ENCODE measurements at places on chromosomes 4 and X.

DNA sequence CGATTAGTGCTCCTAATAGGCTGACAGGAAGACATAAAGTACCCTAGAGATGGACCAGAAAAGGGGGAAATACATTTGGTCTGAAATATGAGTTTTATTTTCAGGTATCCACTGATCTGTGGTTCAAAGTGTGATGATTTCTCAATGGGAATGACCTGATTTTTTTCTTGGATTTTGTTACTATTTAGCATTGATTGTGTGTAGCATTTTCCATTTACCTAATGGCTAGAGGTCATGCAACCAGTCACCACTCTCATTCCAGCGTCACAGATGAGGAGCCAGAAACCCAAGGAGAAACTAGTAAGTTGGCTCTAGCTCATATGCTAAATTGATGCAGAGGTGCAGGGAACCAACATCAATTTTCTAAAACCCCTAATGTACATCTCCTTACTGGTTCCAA lies 118.1 kb downstream of the IL1RAPL2 start:
- no peaks in the 10 kb centered on the region for H3K36me3 ChIP-seq
- no peak overlapping the region for H3K27ac ChIP-seq
- no peak overlapping the region for H3K4me3 ChIP-seq
- H3K27me3 ChIP-seq, result no peaks in the 10 kb centered on the region

- DNase-seq, result no peak
- no peak overlapping the region for H3K4me3 ChIP-seq
- no peaks in the 10 kb centered on the region for H3K4me1 ChIP-seq
These were observed 101.5 kb downstream of the MXRA5 start for GRCh38 chrX:3244955-3245354.

- H3K36me3 ChIP-seq, result no peaks in the 10 kb centered on the region
- DNase-seq, result no peak
- H3K27me3 ChIP-seq, result no peaks in the 10 kb centered on the region
- no peak overlapping the region for H3K4me3 ChIP-seq
- H3K4me1 ChIP-seq, result peaks cover 3% of the 10 kb centered on the region
- H3K27ac ChIP-seq, result no peak overlapping the region
These were observed 32.5 kb downstream of the SORBS2 start for GRCh38 chr4:185779517-185779916.

DNA sequence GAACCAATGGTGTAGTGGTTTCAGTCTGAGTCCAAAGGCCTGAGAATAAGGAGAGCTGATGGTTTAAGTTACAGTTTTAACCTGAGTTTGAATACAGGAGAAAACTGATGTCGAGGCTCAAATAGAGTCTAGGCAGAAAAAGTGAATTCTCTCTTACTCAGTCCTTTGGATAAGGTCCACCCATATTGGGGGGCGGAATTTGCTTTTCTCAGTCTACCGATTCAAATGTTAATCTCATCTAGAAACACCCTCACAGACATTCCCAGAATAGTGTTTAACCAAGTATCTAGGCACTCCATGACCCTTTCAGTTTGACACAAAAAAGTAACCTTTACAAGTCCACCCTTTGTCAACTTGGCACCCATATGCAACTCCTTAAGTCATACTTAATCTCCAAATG lies 216.0 kb downstream of the GRID2 start:
- H3K27ac ChIP-seq, result no peak overlapping the region
- no peak for DNase-seq
- H3K4me1 ChIP-seq, result no peaks in the 10 kb centered on the region
- H3K36me3 ChIP-seq, result no peaks in the 10 kb centered on the region

DNA sequence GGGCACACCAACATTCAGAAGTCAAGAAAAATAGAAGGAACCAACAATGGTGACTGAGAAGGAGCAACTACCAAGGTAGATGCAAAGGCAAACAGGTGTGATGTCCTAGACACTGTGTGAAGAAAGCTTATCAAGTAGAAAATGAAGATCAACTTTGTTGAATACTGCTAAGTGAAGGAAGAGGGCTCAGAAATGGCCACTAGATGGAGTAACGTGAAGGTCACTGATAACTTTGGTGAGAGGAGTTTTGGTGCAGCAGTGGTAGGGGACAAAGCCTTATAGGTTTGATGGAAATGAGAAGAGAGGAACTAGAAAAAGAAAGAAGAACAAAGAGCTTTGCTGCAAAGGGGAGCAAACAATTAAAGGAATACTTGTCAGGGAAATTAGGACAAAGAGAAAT lies 23.5 kb downstream of the OTC start:
- H3K4me1 ChIP-seq, result no peaks in the 10 kb centered on the region
- H3K36me3 ChIP-seq, result no peaks in the 10 kb centered on the region
- H3K4me3 ChIP-seq, result no peak overlapping the region
- no peaks in the 10 kb centered on the region for H3K27me3 ChIP-seq
- no peak for DNase-seq
- H3K27ac ChIP-seq, result no peak overlapping the region

DNA sequence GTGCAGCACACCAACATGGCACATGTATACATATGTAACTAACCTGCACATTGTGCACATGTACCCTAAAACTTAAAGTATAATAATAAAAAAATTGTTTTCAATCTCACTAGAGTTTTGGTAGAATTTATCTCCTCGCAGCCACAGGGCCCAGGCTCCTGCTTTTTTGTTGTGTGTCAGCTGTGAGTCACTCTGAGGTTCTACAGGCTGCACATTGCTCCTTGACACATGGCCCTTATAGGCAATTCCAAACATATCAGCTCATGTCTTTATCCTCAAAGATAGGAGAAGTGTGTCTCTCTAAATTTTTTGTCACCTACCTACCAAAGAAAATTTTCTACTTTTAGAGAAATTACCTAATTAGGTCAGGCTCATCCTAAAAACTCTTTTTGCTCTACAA lies 252.1 kb upstream of the ADGRL3 start:
- no peaks in the 10 kb centered on the region for H3K36me3 ChIP-seq
- H3K27me3 ChIP-seq, result no peaks in the 10 kb centered on the region
- DNase-seq, result no peak
- H3K4me3 ChIP-seq, result no peak overlapping the region

DNA sequence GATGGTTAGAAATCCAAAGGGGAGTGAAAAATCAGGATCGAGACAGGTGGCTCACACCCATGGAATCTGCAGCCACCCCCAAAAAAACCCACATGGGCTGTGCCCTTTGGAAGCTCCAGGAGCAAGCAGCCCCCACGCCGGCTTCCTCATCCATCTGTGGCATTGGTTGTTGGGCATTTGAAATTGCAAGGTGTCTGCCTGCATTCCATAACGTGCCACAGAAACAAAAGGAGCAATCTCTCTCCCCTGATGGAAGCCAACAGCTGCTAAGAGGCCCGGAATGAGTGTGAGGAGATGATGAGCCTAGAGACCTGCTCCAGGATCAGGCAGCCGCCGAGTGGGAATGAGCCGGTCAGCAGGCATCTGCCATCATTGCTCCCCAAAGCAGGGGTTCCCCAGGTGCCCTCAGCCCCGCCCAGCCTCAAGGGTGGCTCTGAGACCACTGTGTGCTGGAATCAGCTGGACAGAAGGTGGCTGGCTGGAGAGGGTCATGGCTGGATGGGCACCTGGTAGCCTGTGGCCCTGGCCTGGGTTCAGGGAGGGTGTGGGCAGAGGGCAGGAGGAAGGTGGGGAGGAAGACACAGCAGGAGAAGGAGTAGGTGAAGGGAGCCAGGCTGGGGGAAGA lies 113.2 kb downstream of the CRLF2 start:
- no peaks in the 10 kb centered on the region for H3K4me1 ChIP-seq
- H3K36me3 ChIP-seq, result no peaks in the 10 kb centered on the region
- H3K4me3 ChIP-seq, result no peak overlapping the region
- no peak overlapping the region for H3K27ac ChIP-seq
- DNase-seq, result no peak
- no peaks in the 10 kb centered on the region for H3K27me3 ChIP-seq

DNA sequence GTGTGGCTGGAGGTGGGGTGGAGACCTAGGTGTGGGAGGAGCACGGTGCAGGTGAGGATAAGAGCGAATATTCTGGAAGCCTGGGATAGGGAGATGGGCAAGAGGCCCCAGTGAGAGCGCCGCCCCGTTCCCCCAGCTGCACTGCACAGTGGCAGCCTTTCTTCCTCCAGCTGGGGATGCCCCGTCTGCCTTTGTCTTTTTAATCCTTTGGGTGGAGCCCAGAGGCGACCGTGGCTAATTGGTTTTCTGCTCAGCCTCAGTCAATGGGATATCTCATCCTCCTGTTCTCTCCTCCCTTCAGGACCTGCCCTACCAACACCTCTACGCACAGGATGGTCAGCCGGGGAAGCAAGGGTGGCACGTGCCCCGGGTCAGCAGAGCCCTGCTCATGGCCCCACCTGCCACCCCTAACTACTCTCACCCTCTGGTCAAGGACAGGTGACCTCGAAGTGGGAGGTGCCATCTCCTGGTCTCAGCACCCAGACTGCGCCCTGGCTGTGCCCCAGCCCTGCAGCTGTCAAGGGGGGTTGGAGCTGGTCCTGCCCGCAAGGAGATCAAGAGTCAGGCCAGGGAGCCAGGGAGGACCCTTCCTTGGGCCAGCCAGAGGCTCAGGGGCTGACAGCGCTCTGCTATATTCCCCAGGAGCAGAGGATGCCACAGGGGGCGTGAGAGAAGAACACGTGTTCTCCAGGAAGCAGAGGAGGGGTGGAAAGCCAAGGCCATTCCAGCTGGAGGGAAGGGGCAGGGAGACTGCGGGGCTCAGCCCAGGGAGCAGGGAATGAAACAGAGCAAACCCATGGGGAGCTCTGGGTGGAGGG lies 64.0 kb downstream of the ADRA2C start:
- no peak for DNase-seq
- H3K27ac ChIP-seq, result no peak overlapping the region
- no peak overlapping the region for H3K4me3 ChIP-seq
- H3K27me3 ChIP-seq, result no peaks in the 10 kb centered on the region
- peaks cover 11% of the 10 kb centered on the region for H3K4me1 ChIP-seq

- no peaks in the 10 kb centered on the region for H3K36me3 ChIP-seq
- no peak overlapping the region for H3K4me3 ChIP-seq
- DNase-seq, result no peak
- H3K27ac ChIP-seq, result no peak overlapping the region
These were observed 149.8 kb upstream of the TLL1 start for GRCh38 chr4:165723051-165723795.

GRCh38 chr4:150367326-150367725 lies 214.6 kb upstream of the MAB21L2 start:
- H3K4me3 ChIP-seq, result no peak overlapping the region
- H3K4me1 ChIP-seq, result no peaks in the 10 kb centered on the region
- H3K27me3 ChIP-seq, result no peaks in the 10 kb centered on the region

DNA sequence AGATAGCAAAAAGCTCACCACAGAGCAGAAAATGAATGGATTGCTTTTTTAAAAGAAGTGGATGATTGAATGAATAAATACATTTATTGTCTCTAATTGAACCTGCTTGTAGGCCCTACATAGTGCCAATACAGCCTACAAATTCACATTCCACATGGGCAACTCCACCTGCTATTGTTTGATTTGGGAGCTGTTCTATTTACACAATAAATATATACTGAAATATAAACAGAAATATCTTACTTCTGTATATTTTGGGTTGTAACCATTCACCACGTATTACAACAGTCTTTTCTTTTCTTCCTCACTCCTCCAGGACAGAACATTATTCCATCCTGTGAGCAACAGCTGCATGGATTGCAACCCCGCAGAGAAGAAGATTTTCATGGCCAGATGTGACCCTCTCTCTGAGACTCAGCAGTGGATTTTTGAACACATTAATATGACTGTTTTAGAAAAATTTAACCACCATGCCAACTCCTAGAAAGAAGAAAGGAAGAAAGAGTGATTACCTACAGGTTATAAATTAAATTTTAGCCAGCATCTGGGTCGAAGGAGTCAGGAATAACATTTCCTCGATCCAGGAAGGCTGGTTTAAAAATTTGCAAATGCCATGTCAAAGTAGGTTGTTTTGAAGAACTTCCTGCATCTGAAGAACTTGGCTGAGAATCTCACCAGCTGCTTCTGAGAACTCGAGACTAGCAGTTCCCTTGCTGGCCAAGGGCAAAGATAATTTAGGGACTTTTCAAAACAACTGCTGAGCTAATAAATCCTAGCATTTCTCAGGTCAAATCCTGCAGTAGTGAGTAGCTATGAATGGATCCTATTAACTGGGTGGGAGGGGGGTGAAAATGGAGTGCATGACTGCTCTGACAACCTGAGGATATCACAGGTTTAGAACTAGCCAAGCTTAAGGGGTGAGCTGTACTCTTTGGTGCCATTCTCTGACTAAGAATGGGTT lies 128.7 kb upstream of the GALNT7 start:
- H3K27ac ChIP-seq, result no peak overlapping the region
- H3K36me3 ChIP-seq, result no peaks in the 10 kb centered on the region
- peaks cover 13% of the 10 kb centered on the region for H3K4me1 ChIP-seq
- peak overlapping the region; percentile 46 for H3K4me3 ChIP-seq
- no peak for DNase-seq

- peak overlapping the region; percentile 65 for H3K4me3 ChIP-seq
- peak overlapping the region; percentile 82 for H3K27ac ChIP-seq
- H3K4me1 ChIP-seq, result peaks cover 5% of the 10 kb centered on the region
- no peaks in the 10 kb centered on the region for H3K27me3 ChIP-seq
These were observed 856 bp downstream of the SLC9B1 start for GRCh38 chr4:103018391-103019307.

- H3K27ac ChIP-seq, result no peak overlapping the region
- H3K4me3 ChIP-seq, result no peak overlapping the region
- no peaks in the 10 kb centered on the region for H3K27me3 ChIP-seq
- DNase-seq, result no peak
- H3K4me1 ChIP-seq, result peaks cover 24% of the 10 kb centered on the region
These were observed 164.7 kb downstream of the DCLK2 start for GRCh38 chr4:150242820-150243458.

GRCh38 chr4:137213372-137214173 lies 318.7 kb downstream of the PCDH18 start:
- no peak overlapping the region for H3K4me3 ChIP-seq
- no peaks in the 10 kb centered on the region for H3K27me3 ChIP-seq
- no peaks in the 10 kb centered on the region for H3K4me1 ChIP-seq
- no peak overlapping the region for H3K27ac ChIP-seq
- no peaks in the 10 kb centered on the region for H3K36me3 ChIP-seq

- H3K27ac ChIP-seq, result no peak overlapping the region
- H3K36me3 ChIP-seq, result no peaks in the 10 kb centered on the region
- no peak overlapping the region for H3K4me3 ChIP-seq
- H3K4me1 ChIP-seq, result no peaks in the 10 kb centered on the region
- H3K27me3 ChIP-seq, result no peaks in the 10 kb centered on the region
- DNase-seq, result no peak
These were observed 1.9 kb downstream of the NALF2 start for GRCh38 chrX:69505772-69506616.
